Midbrain (tissue), 1 donor: ENCODE measurements at places on chromosomes 13 and 19.

DNA sequence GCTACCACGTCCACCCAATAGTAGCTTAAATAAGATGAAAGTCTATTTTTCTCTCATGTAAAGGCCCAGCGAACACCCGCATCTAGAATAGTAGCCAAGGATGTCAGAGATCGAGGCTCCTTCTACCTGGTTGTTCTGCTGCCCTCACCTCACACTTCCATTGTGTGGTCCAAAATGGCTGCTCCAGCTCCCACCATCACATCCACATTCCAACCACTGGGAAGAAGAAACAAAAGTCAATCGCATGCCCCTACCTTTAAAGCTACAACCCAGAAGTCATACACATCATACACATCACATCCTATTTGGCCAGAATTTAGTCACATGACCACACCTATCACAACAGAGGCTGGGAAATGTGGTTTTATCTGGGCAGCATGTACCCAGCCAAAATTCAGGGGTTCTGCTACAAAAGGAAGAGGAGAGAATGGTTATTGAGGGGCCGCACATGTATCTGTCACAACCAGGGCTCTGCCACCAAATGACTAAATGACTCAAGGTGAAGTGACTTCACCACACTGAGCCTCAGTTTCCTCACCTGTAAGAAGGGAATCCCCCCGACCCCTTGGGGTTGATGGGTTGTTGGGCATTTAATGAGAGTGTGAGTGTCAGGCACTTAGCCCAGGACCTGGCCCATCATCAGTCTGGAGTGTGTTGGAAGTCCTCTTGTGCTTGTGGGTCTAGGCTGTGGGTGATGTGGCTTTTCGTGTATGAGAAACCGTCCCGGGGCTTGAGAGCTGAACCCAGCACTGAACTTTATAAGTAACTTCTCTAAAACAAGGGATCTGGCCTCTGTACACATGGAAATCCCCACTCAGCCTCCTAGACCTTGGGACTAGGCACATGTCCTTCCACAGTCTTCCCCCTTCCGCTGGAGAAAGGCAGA, 10.2 kb upstream of the CBLC start:
- no peak for DNase-seq

DNA sequence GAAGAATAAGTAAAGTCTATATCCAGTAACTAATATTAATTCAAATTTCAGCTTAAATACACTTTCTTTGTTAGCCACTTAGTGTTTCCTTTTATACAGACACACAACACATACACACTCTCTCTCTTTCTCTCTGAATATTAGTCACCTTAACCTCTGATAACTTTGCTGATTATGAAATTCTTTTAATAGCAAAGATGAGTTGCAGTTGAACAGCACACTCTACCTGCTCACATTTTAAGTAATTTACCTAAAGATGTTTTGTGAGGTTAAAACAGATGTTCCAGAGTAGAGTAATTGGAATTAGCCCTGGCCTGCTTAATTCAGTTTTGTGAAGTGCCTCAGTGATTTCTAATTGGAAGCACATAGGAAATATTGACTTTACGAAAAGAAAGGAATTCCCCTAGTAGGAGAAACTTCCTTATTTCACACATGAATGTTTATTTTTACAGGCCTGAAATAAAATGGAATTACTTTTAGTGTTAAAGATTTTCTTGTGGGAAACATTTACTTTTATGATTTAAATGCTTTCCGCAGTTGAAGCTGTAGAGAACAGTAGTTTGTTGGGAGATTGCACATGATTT, 184.3 kb downstream of the MYO16 start:
- DNase-seq, result no peak

DNA sequence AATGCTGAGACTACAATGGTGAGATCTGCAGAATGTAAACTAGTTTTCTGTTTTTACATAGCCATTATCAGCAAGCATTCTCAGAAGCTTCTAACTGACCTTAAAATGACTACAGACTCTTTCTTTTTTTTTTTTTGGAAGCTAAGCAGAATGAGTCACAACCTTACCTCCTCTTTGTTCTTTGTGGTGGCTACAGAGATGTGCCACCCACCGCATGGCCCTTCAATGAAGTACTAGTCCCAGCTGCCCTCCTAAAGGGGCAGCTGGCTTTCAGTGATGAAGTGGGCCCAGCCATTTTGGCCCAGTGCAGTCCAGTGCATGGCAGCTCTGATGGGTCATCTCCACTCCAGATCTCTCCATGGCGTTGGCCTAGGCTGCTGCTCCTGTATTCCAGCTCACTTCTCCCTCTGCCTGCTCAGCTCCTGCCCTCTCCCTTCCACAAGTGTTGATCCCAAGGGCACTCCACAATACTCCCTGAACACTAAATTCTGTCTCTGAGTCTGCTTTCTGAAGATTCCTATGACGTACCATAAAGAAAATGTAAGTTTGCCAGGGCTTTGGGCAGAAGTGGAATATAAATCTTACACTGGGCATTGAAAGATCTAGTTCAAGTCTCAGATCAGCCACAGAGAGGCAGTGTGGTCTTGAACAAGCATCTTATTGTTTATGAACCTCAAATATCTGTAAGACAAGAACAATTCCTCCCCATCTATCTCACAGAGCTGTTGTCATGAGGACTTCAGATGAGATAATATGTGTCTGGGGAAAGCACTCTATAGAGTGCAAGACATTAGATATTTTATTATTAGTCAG, 85.6 kb downstream of the RXFP2 start:
- peak; percentile 4 for DNase-seq

DNA sequence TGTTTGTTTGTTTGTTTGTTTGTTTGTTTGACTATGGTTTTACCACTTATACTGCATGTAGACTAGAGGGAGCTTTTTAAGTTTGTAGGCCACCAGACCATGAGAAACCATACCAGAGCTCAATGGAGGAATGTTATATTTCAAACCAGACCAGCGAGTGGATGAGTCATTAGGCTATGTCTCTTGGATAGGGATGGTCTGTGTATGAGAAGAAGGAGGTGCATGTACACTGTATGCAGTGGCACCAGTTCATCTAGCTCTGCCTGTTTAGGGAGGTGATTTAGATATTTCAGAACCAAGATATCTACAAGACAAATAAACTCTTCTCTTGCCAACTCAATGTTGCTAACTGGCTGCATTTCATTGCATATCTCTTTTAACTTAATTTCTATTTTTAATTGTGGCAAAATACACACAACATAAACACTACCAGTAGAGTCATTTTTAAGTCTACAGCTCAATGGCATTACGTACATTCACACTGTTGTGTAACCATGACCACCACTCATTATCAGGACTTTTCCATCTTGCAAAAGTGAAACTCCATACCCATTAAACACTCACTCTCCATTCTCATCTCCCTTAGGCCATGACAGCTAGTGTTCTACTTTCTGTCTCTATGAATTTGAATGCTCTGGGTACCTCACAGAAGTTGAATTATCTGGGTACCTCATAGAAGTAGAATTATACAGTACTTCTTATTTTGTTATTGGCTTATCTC, 29.2 kb downstream of the SYDE1 start:
- DNase-seq, result no peak

- DNase-seq, result no peak
These were observed 583 bp downstream of the CCDC61 start for GRCh38 chr19:45995715-45996385.
